Central memory CD4-positive, alpha-beta T cell (primary cell): ENCODE measurements at places on chromosomes 2 and 18.
A peak's percentile ranks its signal among the peaks of the same experiment; 100 is the strongest.

- no peak for DNase-seq
Measured at GRCh38 chr2:133400411-133400810, 167.9 kb downstream of the NCKAP5 start.

GRCh38 chr18:3906116-3906750 is 456.3 kb downstream of the TGIF1 start:
- DNase-seq, result no peak

DNA sequence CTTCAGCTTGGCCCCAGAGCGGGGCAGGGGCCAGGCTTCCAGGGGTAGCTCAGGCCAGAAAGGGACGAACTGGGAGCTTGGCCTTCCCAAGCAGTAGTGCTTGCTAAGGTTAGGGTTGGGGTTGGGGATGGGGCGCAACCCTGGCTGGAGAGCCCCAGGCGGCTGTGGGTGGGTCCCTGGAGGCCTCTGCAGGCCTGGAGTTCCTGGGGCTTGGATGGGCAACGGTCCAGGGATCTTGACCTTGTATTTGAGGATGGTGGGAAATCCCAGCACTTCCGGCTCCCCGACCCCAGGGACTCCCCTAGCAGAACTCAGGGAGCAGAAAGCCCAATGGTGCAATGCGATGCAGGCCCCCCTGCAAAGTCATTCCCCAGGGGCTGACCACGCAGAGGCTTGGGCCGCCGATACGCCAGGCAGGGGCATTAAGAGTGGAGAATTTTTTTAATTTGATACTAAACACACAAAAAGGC is 12.6 kb upstream of the MLPH start:
- no peak for DNase-seq

GRCh38 chr2:63029058-63029457 is 21.6 kb upstream of the OTX1 start:
- no peak for DNase-seq

DNA sequence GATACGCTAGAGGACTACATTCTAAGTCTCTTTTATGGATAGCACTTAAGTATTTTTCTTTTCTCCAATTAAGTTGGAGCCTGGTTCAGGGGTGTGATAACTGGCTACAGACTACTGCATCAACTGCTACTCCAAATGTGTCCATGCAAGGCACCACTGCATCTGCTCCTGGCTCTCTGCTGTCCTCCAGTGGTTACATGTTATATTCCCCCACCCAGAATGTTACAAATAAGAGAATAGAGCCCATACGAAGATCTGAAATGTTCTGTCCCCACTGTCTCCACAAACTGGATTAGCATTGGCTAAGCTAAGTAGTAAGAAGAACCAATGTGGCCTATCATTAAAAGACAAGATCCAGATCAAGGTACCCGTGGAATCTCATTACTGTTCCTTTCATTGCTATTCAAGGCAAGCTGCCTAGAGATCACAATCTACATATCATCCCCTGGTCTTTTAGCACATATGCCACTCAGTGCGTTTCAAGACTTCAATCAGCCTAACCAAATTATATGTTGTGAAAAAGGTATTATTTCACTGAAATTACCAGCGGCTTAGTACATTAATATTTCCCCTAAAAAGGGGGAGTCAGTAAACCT is 308.3 kb upstream of the SLC8A1 start:
- DNase-seq, result no peak

GRCh38 chr2:172823261-172823850 is 87.7 kb downstream of the RAPGEF4 start:
- DNase-seq, result no peak

- DNase-seq, result no peak
Measured at GRCh38 chr2:186725783-186726182, 31.9 kb downstream of the FAM171B start.

DNA sequence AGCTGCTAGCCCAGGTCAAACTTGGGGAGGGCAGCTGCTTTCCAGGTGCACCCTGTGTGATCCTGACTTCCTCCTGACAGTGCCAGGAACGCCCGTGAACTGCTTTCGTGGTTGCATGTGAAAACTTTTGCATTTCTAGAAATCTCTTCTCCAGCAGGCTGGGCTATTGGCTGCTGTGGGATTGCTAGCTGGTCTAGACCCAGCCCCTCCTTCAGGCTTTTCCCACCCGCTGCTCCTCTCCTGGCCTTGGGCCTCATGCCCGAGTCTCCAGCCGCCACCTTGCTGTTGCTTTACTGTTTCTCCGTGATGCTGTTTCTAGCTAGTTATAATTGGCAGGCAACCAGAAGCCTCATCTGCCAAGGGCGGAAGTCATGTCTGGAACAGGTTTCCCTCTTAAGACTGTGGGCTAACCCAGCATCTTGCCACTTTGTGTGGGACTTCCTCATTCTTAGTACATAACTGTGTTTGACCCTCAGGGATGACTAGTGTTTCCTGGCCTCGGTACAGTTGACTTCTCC is 27.0 kb upstream of the MGAT4A start:
- DNase-seq, result peak; percentile 77

DNA sequence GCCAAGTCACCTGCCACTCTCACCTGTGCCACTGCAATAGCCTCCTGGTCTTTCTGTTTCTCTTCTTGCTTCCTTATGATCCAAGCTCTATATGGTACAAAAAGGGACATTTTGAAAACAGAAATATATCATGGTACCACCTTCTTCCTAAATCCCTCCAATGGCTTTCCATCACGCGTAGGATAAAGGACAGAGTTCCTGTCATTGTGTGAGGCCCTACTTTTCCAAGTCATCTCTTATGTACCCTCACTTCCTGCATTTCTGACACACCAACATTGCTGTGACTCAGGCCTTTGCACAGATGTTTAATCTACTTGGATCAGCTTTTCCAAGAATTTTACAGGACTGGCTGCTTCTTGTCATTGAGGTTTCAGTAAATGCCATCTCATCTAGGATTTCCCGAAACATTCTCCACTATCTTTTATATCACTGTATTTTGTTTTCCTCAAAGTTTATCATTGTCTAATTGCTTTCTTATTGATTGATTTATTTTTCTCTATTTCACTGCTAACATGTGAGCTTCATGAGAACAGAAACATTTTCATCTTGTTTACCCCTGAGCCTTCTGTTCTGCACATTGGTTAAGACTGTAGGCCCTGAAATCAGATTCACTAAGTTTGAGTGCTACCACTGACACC is 426.1 kb upstream of the FANCL start:
- DNase-seq, result no peak

- no peak for DNase-seq
Measured at GRCh38 chr2:228372212-228372611, 190.7 kb upstream of the SPHKAP start.

GRCh38 chr2:159902722-159903121 is 104.7 kb upstream of the CD302 start:
- DNase-seq, result no peak

DNA sequence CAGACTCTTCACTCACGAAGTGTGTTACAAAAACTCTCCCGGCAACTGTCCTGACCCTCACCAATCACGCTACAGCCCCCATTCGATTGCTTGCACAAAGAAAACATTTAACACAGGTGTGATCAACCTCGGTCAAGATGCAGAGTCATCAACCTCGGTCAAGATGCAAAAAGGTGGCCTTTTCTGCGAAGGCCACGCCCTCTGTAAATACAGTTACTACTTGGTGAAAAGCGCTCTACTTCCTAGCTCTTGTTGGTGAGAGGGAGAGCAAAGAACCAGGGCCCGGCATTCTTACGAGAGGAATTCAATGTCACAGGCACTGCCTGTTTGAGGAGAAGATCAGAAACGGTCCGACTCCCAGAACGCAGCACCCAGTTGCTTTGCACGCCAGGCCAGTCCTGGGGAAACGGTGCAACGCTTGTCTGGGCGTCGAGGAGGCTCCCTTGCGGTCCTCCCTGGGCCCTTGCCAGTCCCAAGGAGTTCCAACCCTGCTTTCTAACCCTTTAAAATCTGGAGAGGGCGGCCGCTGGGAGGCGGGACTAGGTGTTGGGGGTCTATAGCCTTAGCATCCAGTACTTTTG is 1.9 kb downstream of the PIEZO2 start:
- no peak for DNase-seq

DNA sequence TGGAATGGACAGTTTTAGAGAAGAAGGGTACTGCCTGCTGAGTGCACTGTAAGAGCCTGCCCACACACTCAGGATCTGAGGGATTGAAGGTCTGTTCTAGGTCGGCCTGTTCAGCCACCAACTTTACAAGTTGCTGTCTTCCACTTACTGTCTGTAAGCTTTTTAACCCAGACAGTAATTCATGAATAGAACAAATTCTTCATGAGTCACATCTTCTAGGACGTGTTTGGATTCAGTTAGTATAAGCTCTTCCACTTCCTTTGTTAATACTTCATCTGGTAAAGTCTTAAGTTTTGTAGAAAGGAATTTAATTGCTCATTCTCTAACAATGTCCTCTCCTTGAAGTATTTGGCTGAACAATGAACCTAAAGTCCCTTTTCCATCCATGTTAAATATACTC is 74.6 kb downstream of the PDE11A start:
- no peak for DNase-seq

- DNase-seq, result no peak
Measured at GRCh38 chr2:226837787-226838603, 2.1 kb downstream of the RHBDD1 start.

DNA sequence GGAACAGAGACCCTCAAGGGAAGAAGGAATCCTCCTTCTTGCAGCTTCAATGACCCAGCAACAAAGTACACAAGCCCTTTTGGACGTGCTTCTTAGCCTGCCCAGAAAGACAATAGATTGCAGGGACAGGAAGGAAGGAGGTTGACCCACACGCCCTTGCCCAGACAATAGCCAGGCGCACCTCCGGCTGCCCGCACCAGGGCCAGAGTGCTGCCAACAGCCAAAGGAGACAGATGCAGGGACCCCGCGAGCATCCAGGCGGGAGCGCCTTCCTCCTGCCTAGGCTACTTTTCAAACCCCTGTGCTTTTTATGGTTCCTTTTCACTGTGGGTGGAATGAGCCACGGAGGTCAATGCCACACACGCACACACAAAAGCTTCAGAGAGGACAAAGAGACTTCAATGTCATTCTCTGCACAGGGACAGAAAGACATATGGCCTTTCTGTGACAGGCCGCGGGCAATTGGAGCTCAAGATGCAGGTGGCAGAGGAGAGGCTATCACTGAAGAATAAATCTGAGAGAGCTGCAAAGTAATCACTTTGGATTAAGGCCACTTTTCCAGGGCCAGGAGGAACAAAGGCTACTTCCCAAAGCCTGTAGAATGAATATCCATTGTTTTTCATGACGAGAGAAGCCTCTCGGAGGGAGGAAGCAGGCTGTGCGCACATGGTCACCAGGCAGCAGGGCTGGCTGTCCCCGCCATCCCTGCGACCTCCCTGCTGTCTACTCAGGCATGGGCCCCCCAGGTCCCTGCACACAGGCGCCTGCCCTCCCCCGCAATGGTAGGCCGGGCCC is 300.6 kb downstream of the EIPR1 start:
- no peak for DNase-seq

GRCh38 chr2:205324355-205324754 is 357.9 kb upstream of the NRP2 start:
- no peak for DNase-seq

DNA sequence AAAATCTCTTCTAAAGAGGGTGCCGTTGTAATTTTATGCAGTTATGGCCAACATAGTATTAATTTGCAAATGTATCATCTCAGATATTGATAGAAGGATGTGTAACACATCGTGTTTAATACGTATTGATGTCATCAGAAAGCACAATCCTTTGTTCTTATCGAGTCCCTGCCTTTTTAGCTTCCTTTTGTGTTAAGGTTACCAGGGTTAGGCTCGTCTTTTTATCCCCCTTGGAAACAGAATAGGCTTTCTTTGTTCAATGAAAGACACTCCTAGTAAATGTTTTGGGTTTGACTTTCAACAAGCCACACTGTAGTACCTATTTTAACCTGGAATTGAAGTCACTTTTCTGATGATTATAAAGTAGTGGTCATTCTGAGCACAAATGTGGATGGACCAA is 136.2 kb downstream of the WDR7 start:
- no peak for DNase-seq

DNA sequence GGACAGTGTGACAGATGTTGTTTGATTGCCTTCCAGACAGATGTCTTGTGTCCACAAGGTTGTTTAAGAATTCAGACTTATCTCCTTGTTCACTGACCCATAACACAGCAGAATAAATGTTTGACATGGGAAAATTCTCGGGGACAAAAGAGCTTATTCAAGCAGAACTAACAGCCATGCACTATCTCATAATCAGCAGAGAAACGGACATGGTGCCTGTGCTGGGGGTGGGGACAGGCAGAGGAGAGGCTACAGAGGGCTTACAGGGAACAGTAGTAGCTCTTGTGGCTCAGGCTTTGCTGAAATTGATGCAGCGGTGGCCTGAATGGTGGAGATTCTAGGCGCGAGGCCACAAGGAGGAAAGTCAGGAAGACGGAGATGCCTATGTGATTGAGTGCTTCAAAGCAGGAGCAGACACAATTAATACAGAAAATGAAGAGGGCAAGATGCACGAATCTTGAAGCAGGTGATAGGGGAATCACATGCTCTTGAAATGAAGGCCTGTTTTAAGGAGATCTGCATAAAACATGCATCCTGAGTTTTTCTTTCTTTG is 62.0 kb upstream of the CAB39 start:
- no peak for DNase-seq

- no peak for DNase-seq
Measured at GRCh38 chr2:235784788-235785187, 290.9 kb downstream of the AGAP1 start.

DNA sequence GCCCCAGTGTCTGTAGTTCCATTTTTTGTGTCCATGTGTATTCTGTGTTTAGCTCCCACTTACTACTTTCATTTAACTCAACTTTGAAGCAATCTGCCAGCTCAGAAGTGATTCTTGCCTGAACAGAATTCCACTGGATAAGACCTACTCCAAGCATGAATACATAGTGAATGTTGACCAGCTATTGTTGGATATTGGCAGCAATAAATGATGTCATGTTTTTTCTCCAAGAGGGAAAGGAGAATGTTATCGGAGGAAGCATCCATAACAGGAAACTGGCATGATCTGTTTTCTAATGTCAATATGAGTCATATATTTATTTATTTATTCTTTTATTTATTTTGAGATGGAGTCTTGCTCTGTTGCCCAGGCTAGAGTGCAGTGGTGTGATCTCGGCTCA is 36.8 kb upstream of the TRAPPC8 start:
- DNase-seq, result no peak

GRCh38 chr18:78619854-78620253 is 359.8 kb upstream of the SALL3 start:
- DNase-seq, result no peak

DNA sequence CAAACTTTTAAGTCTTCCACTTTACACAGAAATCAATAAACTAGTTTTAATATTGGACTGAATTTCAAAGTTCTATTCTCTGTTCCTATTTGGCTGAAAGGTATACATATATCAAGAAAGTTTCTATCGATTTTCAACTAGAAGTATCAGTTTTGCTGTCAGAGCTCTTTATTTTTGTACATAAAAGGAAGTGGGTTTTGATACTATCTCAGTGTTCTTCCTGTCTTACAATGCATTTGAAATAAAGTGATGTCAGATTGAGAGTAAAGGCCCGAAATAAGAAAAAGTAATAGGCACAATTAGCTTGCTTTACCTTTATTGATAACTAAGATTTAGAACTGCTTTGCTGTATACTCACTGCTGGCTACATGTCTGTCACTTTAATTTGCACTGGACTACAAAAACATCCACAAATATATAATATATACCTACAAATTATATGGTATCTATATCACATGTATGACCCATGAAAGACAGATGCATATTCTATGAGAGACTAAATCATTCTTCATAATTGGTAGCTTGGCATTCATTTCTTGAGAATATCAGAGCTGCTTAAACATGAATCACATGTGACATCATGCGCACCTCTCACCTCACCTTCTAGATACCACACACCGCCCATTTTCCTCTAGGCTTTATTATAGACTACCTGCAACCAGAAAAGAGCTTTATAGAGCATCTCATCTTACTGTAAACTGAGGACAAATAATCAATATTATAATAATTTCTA is 83.6 kb downstream of the ASXL2 start:
- DNase-seq, result peak; percentile 59
